ENCODE measurements at places on chromosomes 13 and 19. TPM values are rescaled to one million over a fixed set of nuclear protein-coding genes. Genes with fewer than 3 reads are reported as not detected.

KLK5 gene
- not detected for total RNA-seq

DNA sequence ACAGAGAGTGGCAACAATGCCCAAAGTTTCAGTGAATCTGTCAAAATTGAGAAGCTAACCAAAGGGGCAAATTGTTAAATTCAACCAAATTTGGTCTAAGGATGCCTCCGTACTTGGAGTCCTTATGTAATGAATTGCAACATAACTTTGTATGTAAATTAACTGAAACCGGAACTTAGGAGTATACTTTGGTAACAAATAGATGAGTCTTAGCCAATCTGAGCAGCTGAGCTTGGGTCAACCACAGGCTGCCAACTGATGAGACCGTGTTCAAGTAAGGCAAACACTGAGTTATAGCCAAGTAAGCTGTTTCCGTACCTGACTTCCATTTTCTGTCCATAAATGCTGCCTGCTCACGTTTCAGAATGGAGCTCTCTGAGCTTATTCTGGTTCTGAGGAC is 5.3 kb downstream of the VWA8 start:
- no peak for DNase-seq
- H3K27me3 ChIP-seq = no peaks in the 10 kb centered on the region
- H3K4me1 ChIP-seq = peaks cover 21% of the 10 kb centered on the region
- no peak overlapping the region for H3K27ac ChIP-seq

DNA sequence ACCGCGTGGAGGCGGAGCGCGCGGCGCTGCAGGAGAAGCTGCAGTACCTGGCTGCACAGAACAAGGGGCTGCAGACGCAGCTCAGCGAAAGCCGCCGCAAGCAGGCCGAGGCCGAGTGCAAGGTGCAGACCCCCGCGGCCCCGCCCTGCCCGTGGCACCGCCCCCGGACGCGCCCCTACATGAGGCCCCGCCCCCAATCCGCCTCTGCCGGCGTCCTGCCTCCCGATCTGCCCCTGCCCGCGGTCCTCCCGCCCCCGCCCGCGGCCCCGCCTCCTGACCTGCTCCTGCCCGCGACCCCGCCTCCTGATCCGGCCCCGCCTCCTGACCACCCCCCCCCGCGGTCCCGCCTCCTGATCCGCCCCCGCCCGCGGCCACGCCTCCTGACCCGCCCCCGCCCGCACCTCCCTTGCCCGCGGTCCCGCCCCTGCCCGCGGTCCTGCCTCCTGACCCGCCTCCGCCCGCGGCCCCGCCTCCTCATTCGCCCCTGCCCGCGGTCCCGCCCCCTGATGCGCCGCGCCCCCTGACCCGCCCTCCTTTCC is 11.7 kb downstream of the PRR36 start:
- no peaks in the 10 kb centered on the region for H3K27me3 ChIP-seq
- peaks cover 22% of the 10 kb centered on the region for H3K4me1 ChIP-seq
- peak overlapping the region; percentile 36 for H3K4me3 ChIP-seq
- no peaks in the 10 kb centered on the region for H3K36me3 ChIP-seq
- no peak overlapping the region for H3K27ac ChIP-seq

DNA sequence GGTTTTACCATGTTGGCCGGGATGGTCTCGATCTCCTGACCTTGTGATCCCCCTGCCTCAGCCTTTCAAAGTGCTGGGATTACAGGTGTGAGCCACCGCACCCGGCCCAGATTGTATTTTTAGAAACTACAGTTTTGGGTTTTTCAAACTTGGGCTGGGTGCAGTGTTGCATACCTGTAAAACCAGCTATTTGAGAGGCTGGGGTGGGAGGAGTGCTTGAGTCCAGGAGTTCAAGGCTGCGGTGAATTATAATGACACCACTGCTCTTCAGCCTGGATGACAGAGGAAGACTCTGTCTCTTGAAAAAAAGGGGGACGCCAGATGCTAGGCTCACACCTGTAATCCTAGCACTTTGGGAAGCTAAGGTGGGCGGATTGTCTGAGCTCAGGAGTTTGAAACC is 4.2 kb downstream of the CHAF1A start:
- H3K27me3 ChIP-seq = no peaks in the 10 kb centered on the region
- H3K4me3 ChIP-seq = no peak overlapping the region
- H3K4me1 ChIP-seq = peaks cover 10% of the 10 kb centered on the region
- no peak for DNase-seq

DNA sequence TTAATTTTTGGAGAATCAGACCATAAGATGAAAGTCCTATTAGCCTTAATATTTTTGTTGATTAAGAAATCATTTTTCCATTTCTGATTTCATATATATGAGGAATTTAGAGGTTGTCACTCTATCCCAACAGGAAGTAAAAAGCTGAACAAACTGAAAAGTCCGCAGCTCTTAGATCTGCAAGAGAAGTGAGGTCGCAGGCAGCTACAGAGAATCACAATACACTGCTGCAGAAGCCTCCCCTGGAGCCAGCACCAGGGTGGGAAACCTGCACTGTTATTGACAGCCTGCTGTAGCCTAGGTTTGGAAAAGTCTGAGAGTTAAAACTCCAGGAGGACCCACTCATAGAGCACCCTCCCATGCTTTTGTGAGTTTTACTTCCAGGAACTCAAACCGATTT is 29.9 kb downstream of the TNFRSF19 start:
- H3K4me3 ChIP-seq = no peak overlapping the region
- H3K27ac ChIP-seq = no peak overlapping the region
- H3K27me3 ChIP-seq = no peaks in the 10 kb centered on the region
- no peak for DNase-seq

Data from K562 (cell line).